Left renal cortex interstitium (tissue), 4 donors: ENCODE measurements at places on chromosomes 3 and 15. TPM values are rescaled to one million over a fixed set of nuclear protein-coding genes. Genes with fewer than 3 reads are reported as not detected.

DNA sequence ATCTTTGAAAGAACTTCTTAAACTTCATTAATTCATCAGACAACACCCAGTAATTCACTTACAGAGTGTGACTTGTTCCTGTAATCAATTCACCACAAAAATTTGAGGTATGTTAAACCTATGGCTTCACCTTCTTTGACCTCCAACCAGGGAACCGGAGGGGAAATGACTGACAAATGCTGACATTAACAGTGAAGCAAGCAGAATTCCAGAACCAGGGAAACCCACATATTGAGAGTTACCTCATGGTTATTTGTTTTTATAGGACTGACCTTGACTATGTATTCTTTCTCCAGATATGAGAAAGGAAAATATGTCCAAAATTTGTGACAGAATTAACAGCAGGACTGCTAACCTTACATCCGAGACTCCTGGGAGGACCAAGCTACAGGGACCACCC lies 2.7 kb downstream of the P3H2 start:
- DNase-seq, result no peak

DNA sequence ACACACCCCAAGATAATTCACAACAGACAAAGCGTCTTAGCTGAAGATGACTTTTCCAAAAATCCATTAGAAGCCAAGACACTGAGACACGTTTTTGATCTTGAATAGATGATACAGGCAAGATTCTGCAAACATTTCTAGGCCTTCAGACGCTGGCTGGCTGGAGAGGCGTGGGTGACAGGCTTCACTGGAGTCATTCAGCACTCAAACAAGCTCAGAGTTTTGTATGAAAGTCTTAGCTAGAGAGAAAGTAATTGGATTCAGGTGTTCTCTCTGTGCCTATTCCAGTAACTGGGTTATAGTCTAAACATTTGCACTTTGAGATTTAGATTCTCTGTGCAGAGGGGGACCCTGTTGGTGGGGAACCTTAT lies 147.7 kb upstream of the BHLHE40 start:
- DNase-seq, result no peak

GRCh38 chr3:187979564-187979963 lies 174.4 kb upstream of the LPP start:
- DNase-seq, result no peak

CCDC32 gene
- 25.6 TPM for polyA plus RNA-seq

- DNase-seq, result no peak
Observed at GRCh38 chr3:186241910-186242821, 119.9 kb downstream of the DGKG start.

DNA sequence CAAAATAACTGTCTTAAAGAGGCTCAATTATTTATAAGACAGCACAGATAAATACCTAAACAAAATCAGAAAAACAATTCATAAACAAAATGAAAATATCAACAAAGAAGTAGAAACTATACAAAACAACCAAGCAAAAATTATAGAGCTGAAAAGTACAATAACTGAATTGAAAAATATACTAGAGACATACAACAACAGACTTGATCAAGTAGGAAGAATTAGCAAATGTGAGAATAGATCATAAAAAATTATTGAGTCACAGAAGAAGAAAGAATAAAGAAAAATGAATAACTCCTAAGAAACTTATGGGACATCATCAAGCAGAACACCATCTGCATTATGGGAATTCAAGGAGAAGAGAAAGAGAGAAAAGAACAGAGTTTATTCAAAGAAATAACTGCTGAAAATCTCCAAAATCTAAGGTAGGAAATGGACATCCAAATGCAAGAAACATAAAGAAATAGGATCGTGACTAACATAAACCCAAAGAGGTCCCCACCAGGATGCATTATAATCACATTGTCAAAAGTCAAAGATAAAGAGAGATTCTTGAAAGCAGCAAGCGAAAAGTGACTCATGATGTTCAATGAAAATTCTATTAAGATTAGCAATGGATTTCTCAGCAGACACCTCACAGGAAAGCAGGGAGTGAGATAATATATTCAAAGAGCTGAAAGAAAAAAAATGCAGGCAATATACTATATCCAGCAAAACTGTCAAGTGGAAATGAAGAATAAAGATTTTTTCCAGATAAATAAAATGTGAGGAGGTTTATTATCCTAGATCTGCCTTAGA lies 85.9 kb downstream of the DCLK3 start:
- DNase-seq, result no peak

DNA sequence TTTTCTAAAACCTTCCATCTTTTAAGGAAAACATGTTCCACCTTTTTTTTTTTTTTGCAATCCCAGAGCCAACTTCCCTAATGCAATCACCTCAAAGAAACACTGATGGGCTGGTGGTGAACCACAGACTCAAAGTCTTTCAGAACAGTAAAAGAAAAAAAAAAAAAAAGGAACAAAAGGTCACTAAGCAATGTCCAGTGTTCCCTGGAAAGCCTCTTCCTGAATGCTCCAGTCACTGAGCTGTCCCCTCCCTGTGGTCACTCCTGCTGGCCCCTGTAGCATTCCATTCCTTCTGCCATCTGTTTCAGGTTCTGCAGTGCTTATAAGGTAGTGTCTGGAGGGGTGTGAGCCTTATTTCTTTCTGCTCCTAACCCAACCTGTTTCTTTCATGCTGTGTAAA lies 53.3 kb downstream of the AAGAB start:
- no peak for DNase-seq
